ENCODE measurements at places on chromosomes 4 and X. TPM values are rescaled to one million over a fixed set of nuclear protein-coding genes. Genes with fewer than 3 reads are reported as not detected.
A peak's percentile ranks its signal among the peaks of the same experiment; 100 is the strongest.

DNA sequence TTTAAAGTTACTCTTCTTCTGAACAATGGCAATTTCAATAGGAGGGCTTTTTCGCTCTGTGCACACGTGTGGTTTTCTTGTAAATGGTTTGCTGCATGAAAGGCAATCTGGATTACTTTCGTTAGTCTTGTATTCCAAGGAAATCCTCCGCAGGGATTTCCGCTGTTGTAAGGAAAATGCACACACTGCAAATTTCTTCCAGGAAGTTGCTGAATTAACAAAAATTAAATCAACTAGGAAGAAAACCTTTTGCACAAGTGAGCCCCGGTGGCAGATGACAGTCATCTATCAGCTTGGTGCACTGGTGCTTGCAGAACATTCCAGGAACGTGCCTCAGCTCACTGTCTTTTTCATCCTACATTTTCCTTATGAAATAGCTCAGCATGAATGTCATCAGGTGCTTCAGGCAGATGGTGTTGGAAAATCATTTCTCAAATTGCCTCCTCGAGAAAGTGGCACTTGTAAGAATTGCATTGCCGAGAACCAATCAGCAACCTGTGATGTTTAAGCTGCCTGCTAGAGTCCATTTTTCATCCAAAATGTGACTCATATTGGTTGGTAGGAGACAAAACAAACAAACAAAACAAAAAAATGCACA, 272.4 kb upstream of the VCX start:
- no peak for DNase-seq

GRCh38 chr4:12144051-12144450, 715.4 kb upstream of the HS3ST1 start:
- no peak for DNase-seq

DNA sequence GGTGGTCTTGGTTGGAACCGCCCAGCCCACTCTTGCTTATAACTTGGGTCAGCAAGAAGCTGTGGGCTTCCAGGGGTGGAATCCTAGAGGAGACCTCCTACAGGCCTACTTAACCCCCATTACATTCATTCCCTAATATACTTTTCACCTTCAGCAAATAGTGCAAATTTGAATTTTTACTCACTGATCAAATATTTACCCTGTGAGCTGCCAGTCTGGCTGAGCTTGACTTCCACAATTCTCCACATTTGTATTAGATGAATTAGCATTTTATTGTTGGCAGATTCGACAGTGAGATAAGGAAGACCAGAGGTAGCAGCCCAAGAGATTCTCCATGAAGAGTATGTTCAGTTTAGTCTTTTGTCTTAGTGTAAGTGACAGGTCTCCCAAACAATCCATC, 199.6 kb downstream of the BCOR start:
- DNase-seq, result no peak

SHROOM2 gene
- total RNA-seq, result 12.2 TPM

- no peak for DNase-seq
Observed at GRCh38 chr4:3410401-3411135, 31.2 kb upstream of the HGFAC start.

- no peak for DNase-seq
Observed at GRCh38 chr4:22363036-22363435, 152.8 kb downstream of the ADGRA3 start.

DNA sequence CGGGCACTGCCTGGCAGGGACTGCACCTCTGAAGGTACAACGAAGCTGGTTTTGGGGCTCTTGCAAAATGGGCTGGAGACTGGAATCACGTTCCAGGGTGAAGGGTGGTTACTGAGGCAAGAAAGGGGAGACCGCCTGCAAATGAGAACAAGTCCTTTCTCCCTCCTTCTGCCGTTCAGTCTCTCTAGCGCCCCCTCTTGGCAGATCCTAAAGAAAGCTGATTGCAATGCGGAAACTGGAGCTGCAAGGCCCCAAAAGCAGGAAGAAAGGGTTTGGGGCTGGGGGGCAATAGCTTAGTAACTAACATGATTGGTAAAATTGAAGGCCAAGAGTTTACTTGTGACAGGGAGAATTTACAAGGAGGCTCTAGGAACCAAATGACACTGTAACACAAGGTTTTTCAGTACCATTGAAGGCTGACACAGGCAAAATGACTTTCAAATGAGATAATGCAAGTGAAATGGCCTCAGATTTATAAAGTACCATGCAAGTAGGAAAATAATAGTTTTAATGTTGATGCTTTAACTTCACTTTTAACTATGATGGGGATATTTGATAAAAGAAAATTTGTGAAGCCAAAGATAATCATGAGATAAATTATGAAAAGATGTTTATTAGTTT, 222.7 kb upstream of the HAND2 start:
- DNase-seq, result peak; percentile 31

DIPK2B gene
- 3.7 TPM for total RNA-seq

GRCh38 chrX:112051576-112051975, 31.0 kb downstream of the TRPC5 start:
- DNase-seq, result no peak

DNA sequence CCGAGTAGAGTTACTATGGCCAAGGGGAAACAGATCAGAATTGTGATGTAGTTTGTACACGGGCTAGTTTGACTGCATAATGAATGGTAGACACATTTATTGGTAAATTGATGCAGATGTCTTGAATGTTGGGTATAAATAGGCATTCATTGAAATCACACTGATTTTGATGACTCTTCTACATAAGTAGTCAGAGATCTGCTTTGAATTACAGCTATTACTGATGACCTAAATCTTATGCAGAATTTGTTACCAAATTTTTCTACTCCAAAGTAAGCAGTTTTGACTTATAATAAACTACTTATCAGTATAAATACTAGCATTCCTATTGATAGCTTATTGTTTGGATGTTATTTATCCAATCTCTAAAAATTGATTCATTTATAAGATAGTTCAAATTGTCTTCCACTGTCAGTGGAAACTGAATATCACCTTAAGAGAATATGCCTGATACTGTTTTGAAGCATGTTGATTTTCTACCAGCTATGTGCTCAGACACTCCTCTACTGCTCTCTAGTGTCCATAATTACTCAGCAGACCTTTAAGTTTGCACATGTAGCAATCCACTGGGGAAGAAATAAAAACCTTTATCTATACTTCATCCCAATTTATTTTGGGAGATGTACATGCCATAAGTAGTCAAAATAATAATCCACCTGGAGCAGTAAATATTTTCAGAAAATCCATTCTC, 120.3 kb downstream of the RASL11B start:
- DNase-seq, result no peak

Data from transverse colon (tissue), 4 donors.